ENCODE measurements at places on chromosomes 16 and 17. TPM values are rescaled to one million over a fixed set of nuclear protein-coding genes. Genes with fewer than 3 reads are reported as not detected.

DNA sequence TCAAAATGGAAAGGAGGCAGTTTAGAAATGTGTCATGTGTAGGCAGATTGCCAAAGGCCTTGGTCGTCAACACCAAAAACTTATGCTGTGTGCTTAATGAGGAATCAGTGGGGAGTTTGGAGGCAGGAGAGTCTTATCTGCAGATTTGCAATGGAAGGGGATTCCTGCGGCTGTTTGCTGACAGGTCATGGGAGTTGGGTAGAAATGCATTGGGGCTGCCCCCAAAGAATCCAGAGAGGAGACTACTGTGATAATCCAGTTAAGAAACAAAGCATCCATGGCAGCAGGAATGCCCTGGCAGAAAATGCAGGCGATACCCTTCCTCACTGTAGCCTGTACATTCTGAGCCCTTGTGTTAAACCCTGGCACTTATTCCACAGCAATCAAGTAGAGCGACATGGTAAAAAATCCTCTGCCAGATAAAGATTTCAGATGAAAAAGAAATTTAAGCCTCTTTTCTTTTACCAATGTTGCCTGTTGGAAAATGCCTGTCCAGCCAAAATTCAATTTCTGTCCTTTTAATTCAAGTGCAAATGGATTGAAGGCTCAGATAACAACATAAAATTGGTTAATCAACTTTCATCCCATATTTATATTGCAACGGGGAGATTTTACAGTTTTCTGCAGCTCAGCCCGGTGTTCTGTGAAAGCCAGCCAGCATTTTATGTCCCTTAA is 491.0 kb upstream of the CDH5 start:
- no peaks in the 10 kb centered on the region for H3K36me3 ChIP-seq
- H3K4me1 ChIP-seq, result no peaks in the 10 kb centered on the region
- H3K4me3 ChIP-seq, result no peak overlapping the region
- H3K27ac ChIP-seq, result no peak overlapping the region
- DNase-seq, result peak; percentile 48
- peaks cover 5% of the 10 kb centered on the region for H3K27me3 ChIP-seq

- H3K4me3 ChIP-seq, result no peak overlapping the region
- H3K4me1 ChIP-seq, result no peaks in the 10 kb centered on the region
- H3K27ac ChIP-seq, result no peak overlapping the region
- no peaks in the 10 kb centered on the region for H3K36me3 ChIP-seq
- no peak for DNase-seq
Observed at GRCh38 chr17:57251211-57251787, 5.0 kb upstream of the MSI2 start.

DNA sequence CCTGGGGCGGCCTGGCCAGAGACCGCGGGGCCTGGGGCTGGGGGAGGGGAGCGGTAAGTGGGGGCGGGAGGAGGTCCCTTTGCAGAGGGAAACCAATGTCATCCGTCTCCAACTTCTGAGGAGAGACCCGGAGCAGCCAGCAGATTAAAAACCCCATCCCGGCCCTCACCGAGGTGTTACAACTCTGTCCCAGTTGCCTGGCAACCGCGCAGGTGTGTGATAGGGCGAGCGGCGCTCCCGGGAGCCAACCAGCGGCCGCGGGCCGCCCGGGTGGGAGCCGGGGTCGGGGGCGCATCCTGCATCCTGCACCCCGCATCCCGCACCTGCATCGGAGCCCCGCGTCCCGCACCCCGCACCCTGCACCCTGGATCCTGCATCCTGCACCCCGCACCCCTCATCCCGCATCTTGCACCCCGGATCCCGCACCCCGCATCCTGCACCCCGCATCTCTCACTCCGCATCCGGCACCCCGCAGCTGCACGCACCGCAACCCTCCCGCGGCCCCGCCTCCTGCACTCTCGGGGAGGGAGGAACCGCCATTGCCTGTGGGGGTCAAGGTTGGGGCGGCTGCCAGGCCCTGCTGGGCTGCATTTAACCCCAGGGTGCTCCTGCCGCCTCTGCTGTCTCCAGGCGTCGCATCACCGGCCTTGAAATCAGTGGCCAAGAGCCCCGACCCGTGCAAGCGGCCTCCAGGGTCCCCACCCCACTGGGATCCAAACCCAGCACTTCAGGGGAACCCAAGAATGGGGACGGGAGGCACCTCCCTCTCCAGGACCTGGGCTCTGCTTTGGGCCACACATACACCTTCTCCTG is 47.3 kb downstream of the RTN4RL1 start:
- H3K27ac ChIP-seq, result no peak overlapping the region
- peaks cover 26% of the 10 kb centered on the region for H3K27me3 ChIP-seq
- H3K4me1 ChIP-seq, result no peaks in the 10 kb centered on the region
- DNase-seq, result no peak

GRCh38 chr16:82655072-82655714 is 28.4 kb downstream of the CDH13 start:
- peak; percentile 91 for DNase-seq
- H3K27ac ChIP-seq, result peak overlapping the region; percentile 93
- H3K4me3 ChIP-seq, result peak overlapping the region; percentile 6
- no peaks in the 10 kb centered on the region for H3K36me3 ChIP-seq
- H3K27me3 ChIP-seq, result no peaks in the 10 kb centered on the region
- H3K4me1 ChIP-seq, result peaks cover 40% of the 10 kb centered on the region

DNA sequence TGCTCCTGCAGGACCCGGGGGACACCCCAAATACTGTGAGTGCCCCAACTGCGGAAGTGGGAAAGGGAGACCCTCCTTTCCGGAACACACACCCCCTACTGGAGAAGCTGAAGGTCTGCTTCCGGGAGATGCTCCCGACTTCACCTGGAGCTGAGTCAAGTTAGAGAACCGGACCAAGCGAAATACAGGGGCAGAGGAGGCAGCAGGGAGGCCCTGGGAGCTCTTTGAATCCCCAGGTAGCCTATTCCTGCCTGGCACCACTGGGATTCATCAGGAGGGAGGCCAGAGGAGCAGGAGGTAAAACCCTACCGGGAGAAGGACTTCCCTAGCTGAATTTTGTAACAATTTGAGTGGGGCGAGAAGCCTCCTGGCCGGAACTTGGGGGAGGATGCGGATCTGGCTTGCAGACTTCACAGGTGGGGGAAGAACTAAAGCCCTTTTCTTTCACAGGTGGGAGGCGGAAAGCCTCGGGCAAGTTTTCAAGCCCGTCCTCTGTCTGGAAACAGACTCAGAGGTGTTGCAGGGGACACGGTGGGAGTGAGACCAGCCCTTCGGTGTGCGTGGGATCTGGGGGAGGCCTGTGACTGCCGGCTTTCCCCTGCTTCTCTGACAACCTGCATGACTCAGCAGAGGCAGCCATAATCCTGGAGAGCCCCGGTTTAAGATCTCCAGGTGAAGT is 22.4 kb upstream of the TEKT1 start:
- H3K36me3 ChIP-seq, result no peaks in the 10 kb centered on the region
- DNase-seq, result no peak
- no peak overlapping the region for H3K27ac ChIP-seq
- H3K4me3 ChIP-seq, result no peak overlapping the region

DNA sequence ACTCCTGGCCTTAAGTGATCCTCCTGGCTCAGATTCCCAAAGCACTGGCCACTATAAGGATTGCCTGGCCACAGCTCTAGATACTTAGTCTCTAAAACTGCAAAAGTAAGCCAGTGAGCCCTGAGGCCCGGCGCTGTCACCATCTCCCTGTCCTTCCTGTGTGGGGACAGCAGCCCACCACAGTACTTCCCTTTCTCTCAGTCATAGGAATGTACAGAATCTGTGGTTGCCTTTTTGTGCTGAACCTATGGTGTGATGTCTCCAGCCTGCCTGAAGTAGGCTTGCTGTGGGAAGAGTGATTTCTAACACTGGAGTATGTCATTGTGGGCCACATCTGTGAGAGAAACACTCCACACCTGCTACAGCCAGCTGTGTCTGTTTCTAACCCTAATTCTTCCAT is 24.7 kb downstream of the NTAN1 start:
- peaks cover 12% of the 10 kb centered on the region for H3K4me1 ChIP-seq
- H3K27ac ChIP-seq, result no peak overlapping the region
- no peak for DNase-seq
- H3K4me3 ChIP-seq, result no peak overlapping the region
- peaks cover 39% of the 10 kb centered on the region for H3K36me3 ChIP-seq
- H3K27me3 ChIP-seq, result no peaks in the 10 kb centered on the region

GRCh38 chr17:64146418-64147109 is 16.6 kb upstream of the ERN1 start:
- peaks cover 16% of the 10 kb centered on the region for H3K4me1 ChIP-seq
- no peaks in the 10 kb centered on the region for H3K27me3 ChIP-seq
- H3K27ac ChIP-seq, result peak overlapping the region; percentile 77
- peak; percentile 60 for DNase-seq

DNA sequence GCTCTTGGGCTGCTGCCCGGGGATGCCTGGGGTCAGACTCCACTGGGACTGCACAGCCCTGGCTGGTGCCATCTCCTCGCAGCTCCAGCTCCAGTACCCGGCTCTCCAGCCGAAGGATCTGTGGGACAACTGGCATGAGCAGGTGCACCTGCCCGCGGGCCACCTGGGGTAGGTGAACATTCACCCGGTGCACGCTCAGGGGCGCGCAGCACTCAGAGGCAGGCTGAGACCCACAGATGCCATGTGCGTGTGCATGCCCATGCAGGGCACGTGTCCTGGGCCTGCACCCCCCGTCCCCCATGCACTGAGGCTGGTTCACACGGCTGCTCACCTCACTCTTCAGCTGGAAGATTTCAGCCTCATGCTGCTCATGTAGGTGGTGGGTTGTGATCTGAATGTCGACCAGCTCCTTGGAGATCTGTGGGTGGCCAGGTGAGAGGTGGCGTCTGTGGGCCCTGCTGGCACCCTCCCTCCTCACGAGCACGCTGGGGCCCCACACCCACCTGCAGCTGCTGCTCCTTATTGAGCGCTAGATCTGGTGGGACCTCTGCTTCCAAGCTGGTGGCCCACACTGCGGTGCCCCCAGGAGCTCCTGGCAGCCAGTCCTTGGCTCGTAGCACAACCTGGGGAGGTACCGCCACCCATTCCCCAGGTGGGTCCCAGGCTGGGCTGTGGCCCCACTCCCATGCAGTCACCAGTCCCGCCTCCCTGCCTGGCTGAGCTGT is 618 bp downstream of the CCDC78 start:
- no peak overlapping the region for H3K27ac ChIP-seq
- H3K4me3 ChIP-seq, result no peak overlapping the region
- no peaks in the 10 kb centered on the region for H3K27me3 ChIP-seq
- H3K4me1 ChIP-seq, result peaks cover 22% of the 10 kb centered on the region

DNA sequence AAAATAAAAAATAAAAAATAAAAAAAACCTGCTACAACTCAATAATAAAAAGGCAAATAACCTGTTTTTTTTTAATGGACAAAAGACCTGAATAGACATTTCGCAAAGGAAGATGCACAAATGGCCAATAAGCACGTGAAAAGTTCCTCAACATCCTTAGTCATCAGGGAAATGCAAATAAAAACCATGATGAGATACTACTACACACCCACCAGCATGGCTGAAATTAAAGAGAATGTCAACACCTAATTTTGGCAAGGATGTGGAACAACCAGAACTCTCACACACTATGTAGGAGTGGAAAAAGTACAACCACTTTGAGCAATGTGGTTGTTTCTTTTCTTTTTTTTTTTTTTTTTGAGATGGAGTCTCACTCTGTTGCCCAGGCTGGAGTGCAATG is 24.6 kb downstream of the COG7 start:
- no peak overlapping the region for H3K4me3 ChIP-seq
- H3K4me1 ChIP-seq, result peaks cover 9% of the 10 kb centered on the region
- H3K27me3 ChIP-seq, result no peaks in the 10 kb centered on the region
- H3K27ac ChIP-seq, result no peak overlapping the region
- DNase-seq, result no peak

GRCh38 chr16:10992797-10993196 is 48.4 kb downstream of the CLEC16A start:
- peaks cover 2% of the 10 kb centered on the region for H3K36me3 ChIP-seq
- H3K27ac ChIP-seq, result peak overlapping the region; percentile 98
- peaks cover 30% of the 10 kb centered on the region for H3K4me1 ChIP-seq
- DNase-seq, result peak; percentile 78

DNA sequence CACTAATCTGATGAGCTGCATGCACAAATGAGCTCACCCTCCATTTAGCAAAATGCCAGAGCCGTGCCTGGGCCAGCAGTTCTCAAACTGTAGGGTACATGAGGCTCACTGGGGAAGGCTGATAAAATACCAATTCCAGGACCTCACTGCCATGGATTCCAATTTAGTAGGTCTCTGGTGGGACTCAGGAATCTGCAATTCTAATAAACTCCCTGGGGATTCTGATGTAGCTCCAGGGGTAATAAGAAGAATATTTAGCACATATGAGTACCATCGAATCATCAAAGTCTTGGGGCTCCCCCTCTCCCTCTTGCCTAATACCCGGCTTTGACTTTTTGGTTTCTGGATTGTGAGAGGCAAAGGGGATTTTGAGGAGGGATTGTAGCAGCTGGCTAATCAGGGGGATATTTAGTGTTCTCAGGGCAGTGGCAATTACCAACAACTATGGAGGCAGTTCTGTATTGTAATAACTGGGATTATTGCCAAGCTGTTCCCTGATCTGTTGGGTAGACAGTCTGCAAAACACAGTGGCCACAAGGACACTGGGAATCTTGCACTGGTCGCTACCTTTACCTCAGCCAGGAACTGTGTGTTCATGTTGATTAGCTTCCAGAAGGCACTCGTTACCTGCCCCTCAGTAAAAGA is 140.4 kb downstream of the SHISA9 start:
- H3K4me3 ChIP-seq, result no peak overlapping the region
- no peak for DNase-seq
- H3K4me1 ChIP-seq, result no peaks in the 10 kb centered on the region
- H3K27me3 ChIP-seq, result no peaks in the 10 kb centered on the region

DNA sequence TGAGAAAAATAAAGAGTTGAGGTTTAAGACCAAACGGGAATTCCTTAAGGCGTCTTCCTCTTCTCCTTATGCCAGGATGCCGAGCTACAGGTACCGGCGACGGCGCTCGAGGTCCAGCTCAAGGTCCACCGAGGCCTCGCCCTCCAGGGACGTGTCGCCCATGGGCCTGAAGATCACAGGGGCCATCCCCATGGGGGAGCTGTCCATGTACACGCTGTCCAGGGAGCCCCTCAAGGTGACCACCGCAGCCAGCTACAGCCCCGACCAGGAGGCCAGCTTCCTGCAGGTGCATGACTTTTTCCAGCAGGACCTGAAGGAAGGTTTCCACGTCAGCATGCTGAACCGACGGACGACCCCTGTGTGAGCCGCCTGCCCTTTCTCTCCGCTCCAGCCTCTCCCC is 13.7 kb upstream of the CACNG1 start:
- DNase-seq, result no peak
- no peaks in the 10 kb centered on the region for H3K4me1 ChIP-seq
- H3K27ac ChIP-seq, result no peak overlapping the region
- H3K36me3 ChIP-seq, result no peaks in the 10 kb centered on the region
- H3K4me3 ChIP-seq, result no peak overlapping the region

DPEP3 gene
- not detected for total RNA-seq

EFNB3 gene
- 7.6 TPM for total RNA-seq

IRX3 gene
- 0.75 TPM for total RNA-seq

SLC7A6OS gene
- total RNA-seq, result 12.6 TPM

INPP5K gene
- total RNA-seq, result 26.4 TPM

SLC2A4 gene
- 0.30 TPM for total RNA-seq
